ENCODE measurements at places on chromosomes 6 and 20. TPM values are rescaled to one million over a fixed set of nuclear protein-coding genes. Genes with fewer than 3 reads are reported as not detected.

- peaks cover 5% of the 10 kb centered on the region for H3K4me1 ChIP-seq
- H3K27me3 ChIP-seq: no peaks in the 10 kb centered on the region
- DNase-seq: no peak
- no peak overlapping the region for H3K4me3 ChIP-seq
- H3K36me3 ChIP-seq: no peaks in the 10 kb centered on the region
These were observed 22.9 kb upstream of the DDR1 start for GRCh38 chr6:30861257-30862048.

Gene GRM1
- not detected for total RNA-seq

GRCh38 chr6:32845384-32845884, 1.6 kb upstream of the PSMB8 start:
- no peak for DNase-seq
- H3K27ac ChIP-seq: no peak overlapping the region
- no peaks in the 10 kb centered on the region for H3K27me3 ChIP-seq
- H3K4me3 ChIP-seq: no peak overlapping the region
- H3K36me3 ChIP-seq: peaks cover 54% of the 10 kb centered on the region

Gene CAGE1
- total RNA-seq: 0.47 TPM

DNA sequence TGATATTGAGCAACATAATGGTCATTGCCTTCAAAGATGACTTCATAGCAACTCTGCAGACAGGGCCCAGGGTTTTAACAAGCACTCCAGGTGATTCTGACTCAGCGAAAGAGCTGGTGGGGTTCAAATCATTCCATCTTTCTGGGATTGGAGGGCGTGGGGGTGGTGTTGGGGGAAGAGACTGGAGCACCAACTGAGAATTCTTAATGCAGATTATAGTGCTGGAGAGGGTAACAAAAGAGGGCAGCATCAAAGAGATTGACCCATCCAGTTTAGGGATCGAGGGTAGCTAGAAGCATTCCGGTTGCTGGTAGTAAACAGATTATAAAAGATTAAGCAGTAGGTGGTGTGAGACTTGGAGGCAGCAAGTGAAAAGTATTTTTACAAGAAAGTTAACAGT, 15.9 kb downstream of the PFDN4 start:
- H3K27me3 ChIP-seq: no peaks in the 10 kb centered on the region
- H3K4me3 ChIP-seq: no peak overlapping the region
- peaks cover 19% of the 10 kb centered on the region for H3K36me3 ChIP-seq
- H3K27ac ChIP-seq: no peak overlapping the region
